Activated effector memory CD4-positive, alpha-beta T cell treated with Interleukin-2 at 50 U/mL for 16 hours (primary cell): ENCODE measurements at places on chromosomes 11 and 22.
A peak's percentile ranks its signal among the peaks of the same experiment; 100 is the strongest.

DNA sequence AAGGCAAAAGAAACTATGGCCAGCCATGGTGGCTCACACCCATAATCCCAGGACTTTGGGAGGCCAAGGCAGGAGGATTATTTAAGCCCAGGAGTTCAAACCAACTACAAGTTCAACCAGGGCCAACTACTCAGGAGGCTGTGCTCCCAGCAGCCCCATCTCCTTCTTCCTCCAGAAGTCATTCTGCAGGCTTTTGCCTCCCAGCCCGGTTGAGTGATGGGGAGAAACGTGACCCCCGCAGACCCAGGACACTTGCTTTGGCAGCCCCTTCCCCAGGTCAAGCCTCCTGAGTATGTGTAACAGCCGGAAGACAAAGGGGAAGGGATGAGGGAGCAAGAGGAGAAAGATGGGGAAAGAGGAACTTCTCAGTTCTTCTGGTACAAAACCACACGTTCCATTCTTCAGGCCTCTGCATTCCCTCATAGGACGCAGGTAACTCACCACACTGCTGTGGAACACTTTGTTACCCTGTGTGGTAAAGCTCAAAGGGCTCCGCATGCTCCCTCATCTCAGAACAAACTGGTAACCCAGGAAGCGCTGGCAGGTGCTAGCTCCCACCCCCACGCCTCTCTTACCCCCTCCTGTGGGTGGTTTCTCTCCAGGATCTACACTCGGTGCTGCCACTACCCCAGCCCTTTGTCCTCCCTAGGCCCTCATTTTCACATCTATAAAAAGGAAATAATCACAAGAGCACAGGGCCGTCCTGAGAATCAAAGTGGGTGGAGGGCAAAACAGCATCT, 4.0 kb downstream of the SULT4A1 start:
- no peak for DNase-seq

- DNase-seq = no peak
These were observed 117.2 kb upstream of the MTNR1B start for GRCh38 chr11:92852229-92852628.

DNA sequence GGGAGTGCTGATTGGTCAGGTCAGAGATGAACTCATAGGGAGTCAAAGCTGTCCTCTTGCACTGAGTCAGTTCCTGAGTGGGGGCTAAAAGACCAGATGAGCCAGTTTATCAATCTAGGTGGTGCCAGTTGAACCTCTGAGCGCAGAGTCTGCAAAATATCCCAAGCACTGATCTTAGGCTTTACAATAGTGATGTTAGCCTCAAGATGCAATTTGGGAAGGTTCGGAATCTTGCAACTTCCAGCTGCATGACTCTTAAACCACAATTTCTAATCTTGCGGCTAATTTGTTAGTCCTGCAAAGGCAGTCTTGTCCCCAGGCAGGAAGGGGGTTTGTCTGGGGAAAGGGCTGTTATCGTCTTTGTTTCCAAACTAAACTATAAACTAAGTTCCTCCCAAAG, 92.3 kb upstream of the PARVA start:
- no peak for DNase-seq

- no peak for DNase-seq
These were observed 40.8 kb downstream of the PLEKHA7 start for GRCh38 chr11:16973338-16973964.

DNA sequence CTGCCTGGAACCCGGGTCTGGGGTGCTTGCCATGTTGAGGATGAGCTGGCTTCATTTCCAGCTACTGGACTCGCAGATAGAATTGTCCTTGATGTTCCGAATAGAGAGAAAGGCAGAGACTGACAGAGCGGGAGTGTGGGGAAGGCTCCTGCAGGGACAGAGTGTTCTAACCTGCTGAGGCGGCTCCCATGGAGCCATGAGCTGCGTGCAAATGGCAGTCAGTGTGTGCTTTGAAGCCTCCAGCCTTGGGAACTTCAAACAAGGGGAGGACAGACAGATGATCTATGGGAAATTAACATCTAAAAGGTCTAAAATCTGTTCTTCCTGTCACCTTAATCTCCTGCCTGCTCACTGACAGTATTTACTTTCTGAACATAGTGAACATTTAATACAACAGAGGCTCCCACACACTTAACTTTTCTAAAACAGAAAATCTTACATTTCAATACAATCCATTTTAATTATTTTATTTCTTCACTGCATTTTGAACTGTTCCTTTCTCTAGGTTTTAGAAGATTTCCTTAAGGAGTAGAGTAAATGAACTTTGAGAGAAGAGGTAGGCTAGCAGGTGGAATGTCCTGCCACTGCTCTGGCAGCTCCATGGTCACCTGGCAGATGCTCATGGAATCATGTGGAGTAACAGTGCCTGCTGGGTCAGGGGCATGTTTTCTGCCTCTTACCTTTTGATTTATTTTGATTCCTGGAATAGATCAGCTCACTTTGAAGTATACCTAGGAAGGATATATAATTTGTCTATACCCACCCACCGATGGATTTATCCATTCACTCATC, 481.7 kb downstream of the NTM start:
- DNase-seq = no peak

- no peak for DNase-seq
These were observed 15.4 kb downstream of the DERL3 start for GRCh38 chr22:23823331-23823791.

GRCh38 chr11:1555713-1556153, 16.3 kb downstream of the DUSP8 start:
- no peak for DNase-seq

DNA sequence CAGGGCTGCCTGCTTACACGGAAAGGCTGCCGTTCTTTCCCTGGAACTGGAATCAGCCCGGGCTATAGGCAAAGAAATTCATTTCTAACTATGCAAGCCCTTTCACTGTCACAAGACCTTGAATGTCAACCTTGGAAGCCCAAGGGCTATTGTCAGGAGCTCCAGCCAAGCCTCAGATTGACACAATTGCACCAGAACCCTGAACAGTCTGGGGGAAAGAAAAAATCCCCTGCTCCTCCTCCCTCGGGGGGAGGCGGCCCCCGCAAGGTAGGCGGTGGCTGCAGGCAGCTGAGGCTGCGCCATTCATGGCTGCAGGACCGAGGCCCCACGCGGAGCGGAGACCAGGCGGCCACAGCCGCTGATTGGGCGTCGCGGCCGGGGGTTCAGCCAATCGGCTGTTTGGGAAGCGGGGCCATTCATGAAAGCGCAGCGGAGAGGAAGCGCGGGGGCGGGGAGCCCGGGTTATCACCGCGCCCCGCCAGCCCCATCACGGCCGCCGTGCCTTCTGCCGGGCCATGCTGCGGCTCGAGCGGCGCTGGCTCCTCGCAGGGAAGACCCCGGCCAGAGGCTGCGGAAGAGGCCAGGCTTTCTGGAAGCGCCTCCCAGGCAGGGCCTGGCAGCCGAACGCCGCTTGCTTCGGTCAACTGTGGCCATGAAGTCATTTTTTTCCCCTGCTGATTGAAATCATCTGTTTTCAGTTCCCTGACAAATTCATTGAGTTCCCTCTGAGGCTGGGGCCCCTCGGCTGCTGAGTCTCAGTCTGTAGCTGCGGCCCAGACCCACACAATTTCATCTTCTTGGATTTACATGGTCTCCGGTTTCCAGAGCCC, 38.1 kb upstream of the LINC01488 start:
- DNase-seq = peak; percentile 42

DNA sequence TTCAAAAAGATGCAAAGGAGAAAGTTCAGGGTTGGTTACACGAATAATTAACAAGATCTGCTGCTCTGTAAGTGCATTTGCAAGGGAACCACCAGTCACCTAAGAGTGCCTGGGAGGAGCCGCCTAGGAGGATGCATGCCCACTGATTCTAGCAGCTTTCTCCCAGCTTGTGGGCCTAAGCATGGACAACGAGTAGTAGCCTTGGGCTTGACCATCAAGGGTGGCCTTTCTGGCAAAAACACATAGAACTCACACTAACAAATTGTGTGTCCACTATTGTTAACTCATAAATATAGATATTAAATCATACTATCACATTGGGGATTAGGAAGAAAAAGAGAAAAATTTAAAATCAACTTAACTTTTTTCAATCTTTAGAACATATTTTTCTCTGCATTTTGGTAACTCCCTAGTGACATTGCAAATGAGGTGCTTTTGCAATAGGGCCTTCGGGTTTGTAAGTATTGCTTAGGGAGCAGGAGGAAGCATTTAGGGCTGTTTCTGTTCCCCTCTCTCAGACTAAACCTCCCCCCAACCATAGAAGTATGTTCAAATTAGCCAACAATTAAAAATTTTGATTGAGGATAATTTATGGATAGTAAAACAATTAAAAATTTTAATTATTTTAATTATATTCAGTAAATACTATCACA, 57.3 kb upstream of the CEP295 start:
- DNase-seq = no peak

DNA sequence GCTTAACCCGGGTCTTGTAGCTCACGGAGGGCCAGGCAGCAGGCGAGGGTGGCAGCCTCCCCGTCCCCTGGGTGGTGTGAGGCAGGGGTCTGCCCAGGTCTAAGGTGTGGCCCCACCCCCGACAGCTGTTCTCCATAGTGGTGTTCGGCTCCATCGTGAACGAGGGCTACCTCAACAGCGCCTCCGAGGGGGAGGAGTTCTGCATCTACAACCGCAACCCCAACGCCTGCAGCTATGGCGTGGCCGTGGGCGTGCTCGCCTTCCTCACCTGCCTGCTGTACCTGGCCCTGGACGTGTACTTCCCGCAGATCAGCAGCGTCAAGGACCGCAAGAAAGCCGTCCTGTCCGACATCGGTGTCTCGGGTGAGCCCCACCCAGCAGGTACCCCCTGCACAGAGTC, 24.4 kb downstream of the SYNGR1 start:
- no peak for DNase-seq

DNA sequence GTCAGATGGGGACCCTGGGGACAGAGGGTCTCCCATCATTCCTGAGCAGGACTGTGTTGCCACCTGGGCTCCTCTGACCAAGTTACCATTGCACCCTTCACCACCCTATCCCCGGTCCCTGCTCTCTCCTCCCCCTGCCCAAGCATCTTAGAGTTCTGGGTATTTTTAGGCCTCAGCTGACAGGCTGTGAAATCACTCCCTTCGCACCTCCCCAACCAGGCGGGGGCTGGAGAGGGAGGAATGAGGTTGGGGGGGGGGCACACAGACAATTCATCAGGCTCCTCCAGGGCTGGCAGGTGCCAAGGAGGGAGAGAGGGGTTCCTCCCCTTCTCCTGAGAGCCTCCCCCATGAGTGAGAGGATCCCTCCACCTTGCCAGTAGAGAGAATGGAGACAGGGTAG, 9.0 kb downstream of the SYT7 start:
- no peak for DNase-seq

- DNase-seq = no peak
These were observed 10.1 kb downstream of the C11orf91 start for GRCh38 chr11:33690290-33691065.

DNA sequence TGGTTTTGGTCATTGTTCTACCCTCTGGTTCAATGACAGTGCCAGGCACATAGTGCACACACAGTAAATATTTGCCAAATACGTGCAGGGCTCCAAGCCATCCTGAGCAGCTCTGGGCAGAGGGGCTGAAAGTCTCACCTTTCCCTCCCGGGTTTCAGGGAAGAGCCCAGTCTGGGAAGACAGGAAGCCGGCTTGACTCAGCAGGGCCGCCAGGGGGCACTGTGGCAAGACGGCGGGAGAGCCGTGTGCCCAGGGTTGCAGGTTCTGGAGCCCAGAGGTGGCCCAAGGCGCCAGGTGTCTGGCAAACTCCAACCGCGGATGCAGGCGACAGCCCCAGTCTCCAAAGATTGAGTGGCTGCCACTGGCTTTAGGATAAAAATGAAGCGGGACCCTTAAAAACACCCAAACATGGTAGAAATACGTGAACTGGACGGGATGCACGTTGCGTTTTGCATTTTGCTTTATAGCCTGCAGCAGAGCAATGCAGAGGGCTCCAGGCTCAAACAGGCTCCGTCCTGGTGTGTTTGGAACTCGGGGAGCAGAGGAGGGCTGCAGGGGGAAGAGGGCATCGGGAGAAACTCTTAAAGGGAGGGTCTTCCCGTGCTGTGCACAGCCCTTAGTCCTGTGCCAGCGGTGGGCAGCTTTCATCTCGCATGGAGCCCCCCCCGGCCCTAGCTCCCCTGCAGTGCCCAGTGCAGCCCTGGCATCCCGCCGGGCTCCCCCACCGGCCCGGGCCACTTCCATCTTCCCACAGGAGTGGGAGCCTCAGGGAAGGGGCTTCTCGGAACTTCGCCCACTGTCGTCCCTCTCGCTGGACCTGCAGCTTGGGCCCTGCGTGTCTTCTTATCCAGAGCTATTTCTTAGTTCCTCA, 10.7 kb downstream of the KRTAP5-5 start:
- DNase-seq = no peak

- no peak for DNase-seq
These were observed 523 bp upstream of the MPZL3 start for GRCh38 chr11:118252688-118253087.

DNA sequence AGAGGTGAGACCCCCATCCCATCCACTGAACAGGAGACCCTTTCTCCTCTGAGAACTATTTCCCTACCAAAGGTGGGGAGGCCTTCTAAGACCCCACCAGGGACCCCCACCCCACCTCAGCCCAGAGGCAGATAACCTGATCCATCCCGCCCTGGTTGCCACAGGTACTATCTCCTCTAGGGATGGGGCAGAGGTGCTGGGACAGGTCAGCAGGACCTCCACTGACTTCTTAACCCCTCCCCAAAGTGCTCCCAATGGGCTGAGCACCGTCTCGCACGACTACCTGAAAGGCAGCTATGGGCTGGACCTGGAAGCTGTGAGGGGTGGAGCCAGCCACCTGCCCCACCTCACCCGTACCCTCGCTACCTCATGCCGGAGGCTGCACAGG, 4.3 kb downstream of the INPPL1 start:
- no peak for DNase-seq

DNA sequence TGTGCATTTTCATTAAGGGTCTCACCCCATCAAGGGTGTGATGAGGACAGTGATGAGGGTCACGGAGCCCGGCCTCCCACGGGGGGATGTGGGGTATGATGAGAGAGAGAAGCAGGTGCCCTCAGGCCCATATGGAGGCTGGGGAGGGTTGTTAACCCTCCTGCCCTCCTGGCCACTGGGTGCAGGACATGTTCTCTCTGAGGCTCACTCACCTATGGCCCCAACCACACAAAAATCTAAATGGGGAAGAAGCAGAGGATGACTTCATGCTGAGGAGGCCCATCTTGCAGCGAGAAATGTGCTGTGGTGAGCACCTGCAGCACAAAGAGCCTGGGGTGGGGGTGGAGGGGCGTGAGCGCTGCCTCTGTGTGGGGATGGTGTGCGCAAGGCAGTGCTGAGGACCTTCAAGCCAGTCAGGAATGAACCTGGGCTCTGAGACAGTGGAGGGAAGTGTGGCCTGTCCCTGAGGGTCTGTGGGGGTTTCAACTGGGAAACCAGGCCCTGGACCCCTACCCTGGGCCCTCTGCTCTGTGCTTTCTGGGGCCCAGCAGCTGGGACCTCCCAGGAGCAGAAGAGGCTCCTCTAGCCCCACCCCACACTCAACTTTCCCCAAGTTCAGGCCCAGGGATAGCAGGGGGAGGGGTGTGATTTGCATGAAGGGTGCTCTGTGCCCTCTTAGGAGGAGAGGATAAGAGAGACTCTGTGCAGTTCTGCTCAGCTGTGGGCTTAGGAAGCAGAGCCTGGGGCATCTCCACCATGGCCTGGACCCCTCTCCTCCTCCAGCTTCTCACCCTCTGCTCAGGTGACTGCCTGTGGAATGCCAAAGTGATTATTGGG, 43.0 kb upstream of the TOP3B start:
- no peak for DNase-seq
